NCI-H2171 (cell line): ENCODE measurements at places on chromosomes 2 and 18.

DNA sequence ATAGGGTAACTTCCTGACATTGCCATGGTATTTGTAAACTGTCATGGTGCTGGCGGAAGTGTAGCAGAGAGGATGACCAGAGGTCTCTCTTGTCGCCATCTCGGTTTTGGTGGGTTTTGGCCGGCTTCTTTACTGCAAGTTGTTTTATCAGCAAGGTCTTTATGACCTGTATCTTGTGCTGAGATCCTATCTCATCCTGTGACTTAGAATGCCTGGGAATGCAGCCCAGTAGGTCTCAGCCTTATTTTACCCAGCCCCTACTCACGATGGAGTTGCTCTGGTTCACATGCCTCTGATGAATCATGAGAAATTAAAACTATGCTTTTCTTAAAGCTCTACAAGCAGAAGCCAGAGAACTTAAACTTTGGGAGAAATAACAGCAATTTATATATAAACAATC lies 12.7 kb upstream of the NFU1 start:
- no peak for DNase-seq

GRCh38 chr2:142875010-142875409 lies 2.5 kb upstream of the KYNU start:
- no peak for DNase-seq

GRCh38 chr2:102366406-102367112 lies 11.0 kb downstream of the IL18R1 start:
- DNase-seq = no peak

- no peak for DNase-seq
These were observed 28.4 kb downstream of the IMPA2 start for GRCh38 chr18:12009581-12010140.

DNA sequence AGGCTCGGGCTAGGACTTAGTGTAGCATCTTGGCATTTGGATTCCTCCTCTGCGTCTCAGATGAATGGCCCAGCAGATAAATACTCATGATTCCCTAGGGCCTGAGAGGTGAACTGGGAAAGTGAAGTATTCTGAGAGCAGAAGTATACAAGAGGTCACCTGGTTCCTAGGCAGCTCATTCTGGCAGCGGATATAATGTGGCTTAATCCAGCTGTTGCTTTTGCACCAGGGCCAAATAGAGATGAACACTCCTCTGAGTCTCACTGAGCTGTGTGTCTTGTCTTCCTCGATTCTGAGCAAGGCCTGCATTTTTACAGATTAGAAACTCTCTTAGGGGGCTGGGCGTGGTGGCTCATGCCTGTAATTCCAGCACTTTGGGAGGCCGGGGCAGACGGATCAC lies 196.1 kb downstream of the SLC4A3 start:
- DNase-seq = no peak

- DNase-seq = peak; percentile 36
These were observed 75.8 kb downstream of the KIDINS220 start for GRCh38 chr2:8761529-8762164.

GRCh38 chr2:213411582-213412289 lies 127.5 kb downstream of the SPAG16 start:
- no peak for DNase-seq

DNA sequence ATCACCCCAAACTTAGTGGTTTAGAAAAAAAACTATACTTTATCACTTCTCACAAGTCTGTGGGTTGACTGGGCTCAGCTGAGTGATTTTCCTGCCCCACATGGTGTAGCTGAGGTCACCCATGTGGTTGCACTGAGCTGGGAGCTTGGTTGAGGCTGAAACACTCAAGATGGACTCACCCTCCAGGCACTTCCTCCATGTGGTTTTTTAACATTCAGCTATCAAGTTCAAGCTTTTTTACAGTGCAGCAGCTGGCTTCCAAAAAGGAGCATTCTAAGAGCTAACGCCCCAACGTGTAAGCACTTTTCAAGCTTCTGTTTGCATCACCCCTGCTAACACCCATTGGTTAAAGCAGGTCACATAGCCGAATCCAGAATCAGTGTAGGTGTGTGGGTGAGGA lies 105.9 kb upstream of the CREB1 start:
- peak; percentile 6 for DNase-seq

DNA sequence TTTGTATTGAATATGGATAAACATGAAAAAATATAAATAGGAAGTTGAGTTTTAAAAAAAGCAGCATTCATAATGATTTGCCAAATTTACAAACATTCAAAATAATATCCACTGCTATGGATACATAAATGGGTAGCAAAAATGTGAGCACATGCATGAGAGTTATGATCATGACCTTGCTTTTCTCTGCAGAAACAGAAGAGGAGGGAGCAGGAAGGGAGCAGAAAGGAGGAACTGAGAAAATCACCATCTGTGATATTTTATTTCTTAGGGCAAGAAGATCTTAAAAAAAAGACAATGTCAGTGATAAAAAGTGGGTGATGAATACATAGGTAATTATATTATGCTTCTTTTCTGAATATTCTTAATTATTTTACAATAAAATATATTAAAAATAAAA lies 17.7 kb upstream of the CCDC93 start:
- no peak for DNase-seq

DNA sequence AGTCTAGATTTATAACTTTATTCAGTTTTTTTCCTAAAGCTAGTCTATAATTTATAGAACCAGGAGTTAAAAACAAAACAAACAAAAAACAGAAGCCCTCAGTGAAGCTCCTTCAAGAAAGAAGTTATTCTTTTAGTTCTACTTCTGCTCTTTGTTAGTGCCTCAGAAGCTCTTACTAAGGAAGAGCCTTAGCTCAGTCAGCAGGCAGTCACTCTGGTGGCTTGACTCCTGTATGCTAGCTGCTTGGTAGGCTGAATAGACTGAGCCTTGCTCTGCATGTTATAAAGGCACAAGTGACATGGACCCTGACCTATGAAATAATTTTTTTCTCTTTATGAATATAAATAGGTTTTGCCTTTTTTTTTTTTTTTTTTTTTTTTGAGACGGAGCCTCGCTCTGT lies 24.8 kb downstream of the NCOA1 start:
- no peak for DNase-seq

GRCh38 chr2:126788113-126788512 lies 110.6 kb upstream of the TEX51 start:
- DNase-seq = no peak

- DNase-seq = no peak
These were observed 509 bp upstream of the CYS1 start for GRCh38 chr2:10080536-10081304.
